ENCODE measurements at places on chromosomes 5 and 9.

GRCh38 chr5:113909782-113910181 is 396.3 kb downstream of the YTHDC2 start:
- DNase-seq, result no peak

DNA sequence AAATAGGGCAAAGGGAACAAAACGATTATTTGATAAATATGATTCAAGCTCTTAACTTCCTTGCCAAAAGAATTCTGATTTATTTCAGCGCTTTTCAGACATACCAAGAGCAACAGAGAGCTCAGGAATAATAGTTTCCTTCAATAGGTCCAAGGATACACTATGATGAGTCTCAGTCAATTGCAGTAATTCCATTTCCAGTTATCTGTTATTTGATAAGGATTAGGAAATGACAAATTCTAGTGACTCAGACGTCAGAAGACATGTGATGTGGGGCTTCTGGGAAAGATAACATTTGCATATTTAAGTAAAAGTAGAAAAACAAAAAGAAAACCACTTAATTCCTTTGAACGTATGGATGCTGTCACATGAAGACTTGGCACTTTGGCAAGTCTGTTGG is 1250.8 kb upstream of the CDH18 start:
- no peak for DNase-seq

GRCh38 chr9:112665347-112665746 is 52.6 kb downstream of the INIP start:
- no peak for DNase-seq

DNA sequence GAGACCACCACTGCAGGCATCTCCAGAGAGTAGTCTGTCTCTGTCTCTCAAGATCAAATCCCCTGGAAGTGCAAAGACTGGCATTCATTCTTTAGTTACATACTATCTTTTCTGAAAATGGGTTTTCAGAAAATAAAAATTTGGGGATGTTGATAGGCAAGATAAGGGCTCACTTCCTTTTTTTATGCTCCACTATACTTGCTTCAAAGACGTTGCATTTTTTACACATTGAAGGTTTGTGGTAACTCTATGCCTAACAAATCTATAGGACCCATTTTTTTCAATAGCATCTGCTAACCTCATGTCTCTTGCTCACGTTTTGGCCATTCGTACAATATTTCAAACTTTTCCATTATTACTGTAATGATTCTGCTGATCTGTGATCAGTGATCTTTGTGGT is 37.0 kb downstream of the DMAC1 start:
- no peak for DNase-seq

DNA sequence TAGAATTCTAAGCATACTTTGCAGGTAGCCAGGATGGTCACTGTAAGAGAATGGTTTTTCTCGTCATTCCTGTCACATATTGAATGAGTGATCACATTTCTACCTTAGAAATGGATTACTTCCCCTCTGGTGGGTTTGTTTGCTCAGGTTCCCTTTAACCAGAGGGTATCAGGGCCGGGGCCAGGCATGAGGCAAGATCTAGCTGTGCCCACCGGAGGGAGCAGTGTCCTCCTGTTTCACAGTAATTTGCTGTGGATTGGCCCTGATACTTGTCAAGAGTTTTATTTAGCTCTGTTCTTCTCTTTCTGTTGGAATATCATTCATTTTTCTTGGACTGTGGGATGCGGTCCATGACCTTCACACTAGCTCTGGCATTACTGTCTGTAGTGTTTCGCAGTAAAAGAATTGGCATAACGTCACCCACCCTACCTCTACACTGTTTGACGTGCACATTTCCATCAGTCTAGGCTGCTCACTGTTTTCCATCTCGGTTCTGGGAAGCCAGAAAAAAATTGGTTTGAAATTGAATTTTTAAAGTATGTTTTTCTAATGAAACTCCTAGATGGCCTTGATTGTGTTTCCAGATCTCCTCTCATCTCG is 42.4 kb upstream of the ZBED3 start:
- no peak for DNase-seq

DNA sequence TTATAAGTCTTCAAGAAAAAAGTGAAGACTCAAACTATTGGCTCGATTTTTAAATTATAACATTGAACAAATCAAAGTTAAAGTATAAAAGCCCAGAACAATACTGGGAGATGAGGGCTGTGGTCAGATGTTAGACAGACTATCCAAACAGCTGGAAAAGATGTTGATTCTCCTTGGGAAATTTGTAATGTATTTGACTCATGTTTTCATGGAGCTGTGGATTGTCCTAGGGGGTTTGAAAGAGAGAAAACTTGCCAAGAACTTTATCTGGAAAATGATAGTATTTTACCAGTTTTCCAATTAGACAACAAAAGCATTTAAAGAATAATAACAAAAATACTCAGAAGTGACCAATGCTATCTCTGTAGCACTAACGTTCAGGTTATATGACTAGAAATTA is 339.2 kb downstream of the ARL15 start:
- DNase-seq, result no peak

Measured in right cardiac atrium (tissue), 5 donors.